A549 treated with Hydrocortisone at 1 μM for 4 hours (cell line): ENCODE measurements at places on chromosomes 1 and 21. TPM values are rescaled to one million over a fixed set of nuclear protein-coding genes. Genes with fewer than 3 reads are reported as not detected.

FCGR2B gene
- not detected in 5 replicates for total RNA-seq

GBP4 gene
- 0.02 TPM in 1 of 5 replicates, not detected in the others for total RNA-seq

GFI1 gene
- 0.10 to 0.40 TPM (median 0.20 TPM) in 5 replicates for total RNA-seq

H6PD gene
- 4.6 to 8.1 TPM (median 6.7 TPM) in 5 replicates for total RNA-seq

PCBP3 gene
- total RNA-seq, result 1.1 to 1.2 TPM (median 1.2 TPM) in 5 replicates

TSPEAR gene
- total RNA-seq, result not detected in 5 replicates

DYNLT4 gene
- 0.32 to 1.0 TPM (median 0.67 TPM) in 5 replicates for total RNA-seq

KCNJ15 gene
- total RNA-seq, result 0.03 to 0.21 TPM in 2 of 5 replicates, not detected in the others
